ENCODE measurements at places on chromosomes 12 and 14. TPM values are rescaled to one million over a fixed set of nuclear protein-coding genes. Genes with fewer than 3 reads are reported as not detected.

Gene CLEC4A
- polyA plus RNA-seq, result 1.9 TPM

Gene PSEN1
- polyA plus RNA-seq, result 67.1 TPM

Gene SCARB1
- polyA plus RNA-seq, result 18.0 TPM

Gene ZBTB42
- polyA plus RNA-seq, result 4.7 TPM

Gene SERPINA10
- 0.29 TPM for polyA plus RNA-seq
